ENCODE measurements at places on chromosomes 4 and X.

- DNase-seq, result no peak
Observed at GRCh38 chr4:183700407-183700806, 41.3 kb downstream of the TRAPPC11 start.

DNA sequence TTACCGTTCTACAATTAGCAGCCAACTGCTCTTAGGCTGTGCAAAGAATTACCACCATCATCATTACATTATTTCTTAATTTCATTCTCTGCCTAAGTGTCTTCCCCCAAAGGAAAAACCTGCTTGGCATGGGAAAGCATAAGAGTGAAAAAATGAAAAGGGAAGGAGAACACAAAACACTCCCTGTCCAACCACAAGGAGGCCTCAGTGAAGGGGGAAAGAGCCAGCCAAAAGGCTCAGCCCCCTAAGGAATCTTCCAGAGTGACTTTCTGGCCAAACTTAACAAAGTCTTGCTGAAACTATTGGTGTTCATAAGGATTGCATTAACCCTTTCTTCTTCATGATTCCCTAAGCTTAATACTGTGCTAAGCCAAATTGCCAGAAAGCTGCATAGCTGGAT is 287.4 kb downstream of the SMARCA1 start:
- DNase-seq, result no peak

DNA sequence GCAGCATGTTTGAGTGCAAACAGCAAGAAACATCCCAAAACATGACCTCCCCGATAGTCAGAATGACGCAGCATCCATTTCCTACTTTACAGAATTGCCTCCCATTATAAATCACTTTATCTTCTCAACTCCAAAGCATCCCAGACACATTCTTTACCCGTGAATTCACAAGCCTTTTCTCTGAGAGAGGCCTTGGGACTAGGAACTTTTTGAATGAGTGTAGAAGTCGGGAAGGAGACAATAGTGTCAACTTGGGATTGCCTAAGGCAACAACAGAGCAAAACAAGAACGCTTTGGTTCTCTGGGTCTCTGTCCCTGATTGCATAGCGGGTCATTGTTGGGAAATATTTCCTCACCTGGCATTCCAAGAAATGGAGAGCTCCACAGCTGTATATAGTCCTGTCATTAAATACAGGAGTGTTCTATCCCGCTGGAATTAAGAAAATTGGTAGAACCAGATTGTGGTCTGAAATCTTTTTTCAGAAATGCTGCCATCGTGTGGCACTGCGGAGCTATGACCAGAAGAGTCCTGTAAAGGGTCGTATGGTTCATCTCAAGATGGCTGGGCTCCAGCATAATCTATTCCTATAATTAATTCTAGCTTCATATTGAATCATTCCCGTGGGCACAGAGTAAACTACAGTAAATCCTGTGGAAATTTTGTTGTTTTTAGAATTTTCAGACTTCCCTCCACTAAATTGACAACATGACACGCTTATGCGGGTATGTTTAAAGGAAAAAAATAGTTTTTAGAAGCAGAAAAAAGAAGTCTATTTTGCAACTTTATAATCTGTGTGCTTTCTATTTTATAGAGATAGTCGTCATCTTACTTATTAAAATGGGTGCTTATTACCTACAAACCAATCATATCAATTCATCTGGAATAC is 2.0 kb upstream of the SPP1 start:
- DNase-seq, result no peak

GRCh38 chr4:47852136-47852535 is 14.3 kb upstream of the CORIN start:
- no peak for DNase-seq

GRCh38 chr4:170391066-170391740 is 301.4 kb upstream of the AADAT start:
- no peak for DNase-seq

GRCh38 chr4:7326693-7327340 is 107.9 kb downstream of the PSAPL1 start:
- no peak for DNase-seq
